ENCODE measurements at places on chromosomes 13 and 19.

DNA sequence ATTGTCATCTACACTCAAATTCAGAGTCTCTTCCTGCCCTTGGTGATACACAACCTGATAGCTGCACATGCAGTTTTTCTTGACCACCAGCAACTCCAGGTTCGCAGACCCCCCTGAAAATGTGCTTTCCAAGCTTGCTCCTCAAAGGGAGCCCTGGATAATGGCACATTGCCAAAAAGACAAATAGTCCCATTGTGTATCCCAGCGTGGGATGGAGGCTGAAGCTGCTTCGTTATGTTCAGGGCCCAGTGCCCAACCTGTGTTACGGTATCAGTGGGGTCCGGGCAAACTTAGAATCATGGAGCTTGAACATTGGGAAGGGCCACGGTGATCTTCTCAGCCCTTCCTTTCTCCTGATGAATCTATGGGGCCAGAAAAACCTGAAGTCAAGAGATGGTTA, 173.0 kb downstream of the TEX29 start:
- no peak for DNase-seq

DNA sequence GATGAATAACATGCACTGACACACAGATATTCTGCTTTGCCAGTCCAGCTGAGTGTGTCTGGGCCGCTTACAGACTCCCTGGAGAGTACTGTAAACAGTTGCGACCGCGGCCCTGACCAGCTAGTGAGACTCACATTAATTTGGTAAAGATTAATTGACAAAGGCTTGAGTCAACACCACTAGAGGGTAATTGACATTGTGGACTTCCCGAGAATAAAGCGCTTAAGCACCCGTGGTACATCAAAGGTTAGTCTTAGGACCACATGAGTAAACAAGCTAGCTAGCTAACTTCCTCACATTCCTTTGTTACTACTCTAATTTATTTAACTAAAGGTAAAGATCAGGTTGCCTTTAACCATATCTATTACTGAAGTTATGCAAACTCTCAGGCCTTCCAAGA, 624.4 kb upstream of the ARGLU1 start:
- no peak for DNase-seq

GRCh38 chr13:31965361-31966066, 66.1 kb upstream of the FRY start:
- DNase-seq = no peak

DNA sequence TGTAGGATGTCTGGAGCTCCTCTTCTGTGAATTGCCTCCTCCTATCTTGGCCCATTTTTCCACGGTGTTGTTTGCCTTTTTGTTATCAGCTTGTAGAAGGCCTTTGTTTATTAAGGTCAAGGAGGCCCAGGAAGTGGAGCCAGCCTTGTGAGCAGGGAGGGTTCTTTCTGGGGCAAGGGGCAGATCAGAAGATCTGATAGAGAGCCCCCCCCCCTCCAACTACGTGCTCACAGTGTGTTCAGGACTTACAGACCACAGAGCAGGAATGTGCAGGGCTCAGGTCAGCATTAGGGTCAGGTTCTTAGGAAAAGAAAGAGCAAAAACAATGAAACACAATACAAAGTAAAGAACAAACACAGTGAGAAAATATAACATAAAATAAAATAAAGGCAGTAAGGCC, 59.4 kb downstream of the CCNE1 start:
- no peak for DNase-seq

DNA sequence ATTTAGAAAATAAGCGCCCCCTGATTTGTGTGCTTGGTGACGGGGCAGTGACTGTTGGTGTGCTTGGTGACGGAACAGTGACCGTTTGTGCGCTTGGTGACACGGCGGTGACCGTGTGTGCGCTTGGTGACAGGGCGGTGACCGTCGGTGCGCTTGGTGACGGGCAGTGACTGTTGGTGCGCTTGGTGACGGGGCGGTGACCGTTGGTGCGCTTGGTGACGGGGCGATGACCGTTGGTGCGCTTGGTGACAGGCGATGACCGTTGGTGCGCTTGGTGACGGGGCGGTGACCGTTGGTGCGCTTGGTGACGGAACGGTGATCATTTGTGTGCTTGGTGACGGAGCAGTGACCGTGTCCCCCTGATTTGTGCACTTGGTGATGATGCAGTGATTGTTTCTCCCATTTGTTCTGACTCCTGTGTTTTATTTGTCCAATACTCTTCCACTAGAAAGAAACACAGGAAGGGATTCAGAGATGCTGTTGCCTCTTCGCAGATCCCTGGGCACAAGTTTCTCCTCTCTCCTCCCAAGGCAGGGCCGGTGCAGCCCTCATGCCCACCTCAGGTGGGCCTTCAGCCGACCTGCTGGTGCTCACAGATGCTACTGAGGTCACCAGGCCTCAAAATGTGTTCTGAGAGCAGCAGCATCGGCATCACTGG, 128.3 kb downstream of the ATP11A start:
- DNase-seq = no peak

GRCh38 chr13:99663185-99663825, 162.0 kb downstream of the TM9SF2 start:
- no peak for DNase-seq

DNA sequence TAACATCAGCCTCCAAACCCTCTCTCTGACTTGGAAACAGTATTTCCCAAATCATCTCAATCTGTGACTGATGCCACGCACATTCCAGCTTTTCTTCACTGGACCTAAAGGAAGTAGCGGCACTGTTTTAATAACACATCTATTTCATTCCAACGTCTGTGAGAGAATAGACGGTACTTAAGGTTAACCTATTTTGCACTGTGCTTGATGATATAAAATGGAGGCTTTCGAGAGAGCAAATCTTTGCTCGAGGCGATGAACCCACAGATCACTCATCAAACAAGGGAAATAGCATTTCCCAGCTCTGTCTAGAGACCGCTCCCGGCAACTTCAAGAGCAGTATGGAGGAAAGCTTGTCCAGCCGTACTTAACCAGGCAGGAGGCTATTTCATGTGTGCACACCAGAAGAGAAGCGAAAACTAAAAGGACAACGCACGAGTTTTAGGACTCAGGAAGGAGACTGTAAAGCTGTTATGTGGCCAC, 2.9 kb downstream of the UBL3 start:
- DNase-seq = no peak

- DNase-seq = no peak
Measured at GRCh38 chr19:49339301-49340068, 4.3 kb downstream of the CD37 start.

DNA sequence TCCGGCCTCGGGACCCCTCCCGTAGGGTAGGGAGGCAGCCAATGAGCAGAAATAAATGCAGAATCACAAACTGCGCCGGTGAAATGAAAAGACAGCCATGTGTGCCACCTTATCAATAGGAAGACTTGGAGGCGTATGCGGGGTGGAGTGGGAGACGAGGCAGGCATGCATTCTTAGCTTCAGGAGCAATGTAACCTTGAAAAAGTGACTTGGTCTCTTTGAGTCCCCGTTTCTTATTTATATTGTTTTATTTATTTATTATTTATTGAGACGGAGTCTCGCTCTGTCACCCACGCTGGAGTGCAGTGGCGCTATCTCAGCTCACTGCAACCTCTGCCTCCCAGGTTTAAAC, 16.0 kb downstream of the SSC5D start:
- DNase-seq = no peak

- DNase-seq = no peak
Measured at GRCh38 chr19:18541992-18542940, 1.1 kb downstream of the FKBP8 start.

- DNase-seq = peak; percentile 93
Measured at GRCh38 chr19:47176627-47177090, 46.0 kb downstream of the SAE1 start.

All from AG09309 (cell line).